ENCODE measurements at places on chromosomes 1 and 21.

GRCh38 chr21:42565886-42566523 is 52.4 kb downstream of the SLC37A1 start:
- no peak for DNase-seq

DNA sequence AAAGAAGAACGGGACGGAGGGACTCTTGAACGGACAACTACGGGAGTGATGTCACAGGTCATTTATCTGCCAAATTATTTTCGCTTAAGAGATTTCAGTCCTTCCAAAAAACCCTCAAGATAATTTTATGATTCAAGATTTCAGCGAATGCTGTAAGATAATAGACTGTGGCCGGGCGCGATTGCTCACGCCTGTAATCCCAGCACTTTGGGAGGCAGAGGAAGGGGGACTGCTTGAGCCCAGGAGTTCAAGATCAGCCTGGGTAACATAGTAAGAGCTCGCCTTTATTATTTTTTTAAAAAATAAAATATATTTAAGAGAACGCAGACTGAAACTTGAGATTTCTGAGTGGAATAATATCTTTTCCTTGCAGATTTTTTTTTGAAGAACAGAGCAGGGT is 609 bp downstream of the RWDD2B start:
- DNase-seq: no peak

DNA sequence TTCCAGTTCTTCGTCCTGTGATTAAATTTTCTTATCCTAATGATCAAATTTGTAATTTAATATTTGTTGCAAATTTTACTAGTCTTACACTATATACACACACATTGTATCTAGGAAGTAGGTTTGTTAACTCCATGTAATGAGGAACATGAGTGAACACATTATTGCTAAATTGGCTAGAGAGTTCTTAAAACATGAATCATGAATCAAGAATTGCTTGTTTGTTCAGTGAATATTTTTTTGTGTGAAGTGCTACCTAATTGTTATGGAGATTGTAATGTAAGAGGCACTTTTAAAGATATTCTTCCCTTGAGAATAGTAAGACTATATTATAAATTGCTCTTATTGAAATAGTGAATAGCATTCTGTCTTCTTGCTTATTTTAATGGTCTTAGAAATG is 4.6 kb downstream of the GPSM2 start:
- no peak for DNase-seq

- no peak for DNase-seq
Measured at GRCh38 chr1:204314171-204314892, 45.4 kb downstream of the PLEKHA6 start.

GRCh38 chr1:177969825-177970371 is at the start of gene SEC16B:
Gene SEC16B (minus strand): TSS chr1:177970058. CDS start chr1:177967981, 2,077 bp downstream.
- DNase-seq: no peak

DNA sequence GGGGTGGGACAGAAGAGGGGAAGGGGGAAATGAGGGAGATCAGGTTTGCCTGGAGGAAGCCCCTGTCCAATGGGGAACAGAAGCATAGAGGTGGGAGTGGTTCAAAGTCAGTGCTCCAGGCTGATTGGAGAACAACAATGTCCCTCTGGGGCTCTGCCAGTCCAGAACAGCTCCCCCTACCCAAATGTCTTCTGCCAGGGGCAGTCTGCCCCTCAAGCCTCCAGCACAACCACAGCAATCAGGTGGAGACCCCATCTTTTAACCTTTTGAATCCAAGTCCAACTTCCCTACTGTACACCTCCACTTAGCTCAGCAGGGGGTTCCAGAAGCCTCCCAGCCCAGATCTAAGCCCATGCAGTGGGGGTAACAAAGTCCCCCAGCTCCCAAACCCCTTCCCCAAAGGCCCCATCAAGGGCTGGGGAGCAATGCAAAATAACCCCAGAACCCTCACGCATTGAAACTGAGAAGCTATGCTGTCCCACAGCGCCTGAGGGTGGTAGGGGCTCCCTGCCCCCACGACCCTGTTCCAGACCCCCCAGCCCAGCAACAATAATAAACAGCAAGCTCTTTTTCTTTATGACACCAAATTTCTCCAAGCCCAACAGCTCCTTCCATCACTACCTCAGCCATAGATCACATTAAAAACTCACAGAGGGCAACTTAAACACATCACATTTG is 3.3 kb downstream of the AHDC1 start:
- DNase-seq: no peak

DNA sequence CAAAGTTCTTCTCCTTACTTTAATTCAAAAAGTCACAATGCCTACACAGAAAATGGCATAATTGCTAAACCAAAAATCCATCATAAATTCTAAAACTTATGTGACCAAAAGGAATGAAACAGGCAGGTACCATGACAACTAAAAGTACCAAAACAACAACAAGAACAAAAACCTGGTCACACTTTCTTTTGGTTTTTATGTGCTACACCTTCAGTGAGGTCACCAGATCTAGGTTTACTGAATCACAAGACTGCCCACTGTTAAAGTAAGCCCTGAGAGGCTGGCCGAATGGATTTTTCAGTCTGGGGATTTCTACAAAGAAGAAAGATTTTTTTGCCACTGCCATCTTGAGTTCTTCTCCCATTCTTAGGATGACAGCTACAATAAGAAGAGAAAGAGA is 583.0 kb upstream of the PKN2 start:
- no peak for DNase-seq

- no peak for DNase-seq
Measured at GRCh38 chr1:81032973-81033425, 767.7 kb upstream of the ADGRL2 start.

- DNase-seq: no peak
Measured at GRCh38 chr21:31117128-31117916, 79.0 kb upstream of the KRTAP19-8 start.

- no peak for DNase-seq
Measured at GRCh38 chr1:1318131-1318652, 6.3 kb downstream of the INTS11 start.

GRCh38 chr1:35590476-35591040 is 17.4 kb downstream of the TFAP2E start:
- DNase-seq: no peak

GRCh38 chr1:100320311-100321099 is 31.8 kb upstream of the CDC14A start:
- no peak for DNase-seq

GRCh38 chr1:3652548-3653285 is 401 bp downstream of the TP73 start:
- no peak for DNase-seq

DNA sequence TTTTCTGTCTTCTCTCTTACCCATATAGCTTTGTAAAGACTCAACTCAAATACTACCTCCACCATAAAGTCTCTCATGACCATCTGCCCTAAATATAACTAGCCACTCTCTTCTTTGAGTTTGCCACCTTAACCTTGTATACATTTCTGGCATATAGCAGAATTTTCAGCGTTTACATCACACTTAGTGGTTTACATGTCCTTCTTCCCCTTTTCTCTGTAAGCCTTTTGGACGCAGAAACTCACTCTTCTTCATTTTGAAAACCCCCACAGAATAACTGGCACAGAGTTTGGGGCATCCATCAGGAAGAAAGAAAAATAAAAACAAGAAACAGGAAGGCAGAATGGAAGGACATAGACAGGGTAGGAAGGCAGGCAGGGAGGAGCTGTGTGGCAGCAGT is 131.8 kb upstream of the DUSP10 start:
- no peak for DNase-seq

GRCh38 chr1:228786361-228787129 is 51.3 kb downstream of the RHOU start:
- DNase-seq: no peak

DNA sequence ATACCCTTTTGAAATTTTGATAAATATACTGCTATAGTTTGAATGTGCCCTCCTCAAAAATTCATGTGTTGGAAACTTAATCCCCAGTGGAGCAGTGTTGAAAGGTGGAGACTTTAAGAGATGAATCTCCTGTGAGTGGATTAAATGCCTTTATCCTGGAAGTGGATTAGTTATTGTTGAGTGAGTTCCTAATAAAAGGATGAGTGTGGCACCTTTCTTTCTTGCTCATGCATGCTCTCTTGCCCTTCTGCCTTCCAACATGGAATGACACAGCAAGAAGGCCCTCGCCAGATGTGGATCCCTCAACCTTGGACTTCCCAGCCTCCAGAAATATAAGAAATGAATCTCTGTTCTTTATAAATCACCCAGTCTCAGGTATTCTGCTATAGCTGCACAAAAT is 51.8 kb downstream of the CD160 start:
- no peak for DNase-seq

GRCh38 chr1:29730623-29731022 is 494.3 kb downstream of the PTPRU start:
- DNase-seq: no peak

- no peak for DNase-seq
Measured at GRCh38 chr1:160204526-160205241, 500 bp upstream of the PEA15 start.

- no peak for DNase-seq
Measured at GRCh38 chr21:34988625-34989024, 60.5 kb downstream of the RUNX1 start.

GRCh38 chr1:158754420-158754819 is at the start of gene OR6K6:
Gene OR6K6 (plus strand): TSS chr1:158754720. CDS start chr1:158754888, 168 bp downstream.
- no peak for DNase-seq

DNA sequence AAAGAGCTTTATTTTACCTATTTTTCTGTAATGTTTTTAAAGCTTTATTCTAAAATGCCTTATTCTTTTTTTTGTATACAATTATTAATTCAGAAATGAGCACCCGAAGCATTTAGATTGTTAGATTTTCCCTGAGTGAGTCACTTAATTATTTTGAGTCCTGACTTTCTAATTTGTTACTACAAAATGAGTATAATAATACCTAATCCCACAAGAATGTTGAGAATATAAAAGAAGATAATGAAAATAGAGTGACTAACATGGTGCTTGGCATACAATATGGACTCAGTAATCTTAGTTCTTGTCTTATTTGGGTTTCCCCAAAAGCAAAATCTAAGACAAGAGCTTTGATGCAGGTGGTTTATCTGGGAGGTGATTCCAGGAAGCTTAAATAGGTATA is 142.2 kb downstream of the LHX8 start:
- no peak for DNase-seq

DNA sequence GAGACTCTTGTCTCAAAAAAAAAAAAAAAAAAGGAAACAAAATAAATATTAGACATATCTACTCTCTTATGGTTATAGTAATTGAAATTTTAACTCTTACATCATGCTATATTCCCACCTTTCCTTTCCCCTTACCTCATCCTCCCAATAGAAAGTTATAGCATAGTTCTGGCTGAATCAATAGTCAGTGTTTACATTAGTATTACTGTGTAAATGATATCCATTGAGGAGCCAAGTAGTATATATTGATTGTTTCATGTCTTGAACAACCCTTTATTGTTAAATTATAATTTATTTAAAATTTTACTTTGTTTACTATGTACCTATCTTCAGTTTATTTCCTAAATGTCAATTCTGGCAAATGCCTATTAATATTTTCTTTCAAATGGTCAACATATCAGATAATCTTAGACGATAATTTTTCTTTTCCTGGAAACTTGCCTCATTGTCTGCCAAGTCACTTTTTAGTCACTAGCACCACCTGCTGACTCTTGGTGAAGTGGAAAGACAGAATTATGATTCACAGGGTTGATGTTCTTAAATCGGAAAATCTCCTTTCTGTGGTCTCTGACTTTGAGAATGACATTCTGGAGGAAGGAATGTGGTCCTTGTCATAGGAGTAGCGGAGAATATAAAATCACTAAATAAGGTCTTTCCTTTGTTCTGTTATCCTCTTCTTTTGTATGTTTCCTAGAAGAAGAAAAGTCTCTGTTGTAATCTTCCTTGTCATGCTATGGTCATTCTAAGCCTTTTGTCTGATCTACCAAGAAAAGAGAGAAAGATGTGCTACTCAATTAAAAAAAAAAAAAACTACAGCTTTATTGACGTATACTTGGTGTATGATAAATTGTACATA is 8.6 kb downstream of the HJV start:
- no peak for DNase-seq

- no peak for DNase-seq
Measured at GRCh38 chr1:206002160-206002559, 1.0 kb downstream of the RAB7B start.

DNA sequence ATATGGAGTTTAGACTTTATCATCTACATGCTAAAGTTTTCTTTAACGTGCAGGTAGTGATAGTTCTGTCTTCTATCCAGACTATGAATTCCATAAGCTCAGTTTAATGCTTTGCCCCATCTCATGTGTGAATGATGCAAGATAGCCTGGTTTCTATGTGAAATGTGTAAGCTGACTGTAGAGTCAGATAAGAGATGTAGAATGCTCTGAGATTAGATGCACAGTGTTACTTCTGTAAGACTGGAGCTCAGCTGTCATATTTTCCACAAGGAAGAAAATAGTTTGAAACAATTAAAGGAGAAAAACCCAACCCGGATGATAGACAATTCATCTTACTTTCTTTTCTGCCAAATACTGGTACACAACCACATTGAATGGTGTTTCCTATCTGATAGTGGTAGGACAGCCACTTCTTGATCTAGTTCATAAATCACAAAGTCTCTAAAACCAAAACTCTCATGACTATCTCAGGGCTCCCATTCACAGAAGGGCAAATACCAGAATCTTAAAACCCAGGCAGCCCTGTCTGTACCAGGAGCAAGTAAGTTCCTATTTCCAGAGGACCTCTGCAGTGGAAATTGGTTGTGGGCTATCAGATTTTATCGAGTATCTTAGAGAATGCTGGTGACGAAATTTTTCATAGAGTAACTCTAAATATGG is 50.6 kb downstream of the TBX15 start:
- no peak for DNase-seq

DNA sequence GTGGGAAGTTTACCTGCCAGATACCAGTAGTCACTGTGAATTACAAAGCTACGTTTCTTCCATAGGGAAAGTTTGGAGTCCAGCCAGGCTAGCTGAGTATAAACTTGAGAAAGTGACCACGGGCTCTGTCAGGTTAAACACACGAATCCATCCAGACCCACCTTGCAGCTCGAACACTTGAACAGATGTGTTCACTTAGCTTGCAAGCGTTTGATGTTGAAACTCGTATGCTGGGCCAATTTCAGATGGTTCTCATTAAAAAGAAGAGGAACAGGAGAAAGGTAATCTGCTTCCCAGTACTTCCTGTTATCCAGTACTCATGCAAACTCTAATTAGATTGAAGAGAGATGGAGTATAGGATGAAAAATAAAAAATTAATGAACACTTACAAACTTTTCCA is 636.4 kb downstream of the SMYD3 start:
- no peak for DNase-seq

- DNase-seq: no peak
Measured at GRCh38 chr1:59482986-59483385, 186.1 kb downstream of the FGGY start.

DNA sequence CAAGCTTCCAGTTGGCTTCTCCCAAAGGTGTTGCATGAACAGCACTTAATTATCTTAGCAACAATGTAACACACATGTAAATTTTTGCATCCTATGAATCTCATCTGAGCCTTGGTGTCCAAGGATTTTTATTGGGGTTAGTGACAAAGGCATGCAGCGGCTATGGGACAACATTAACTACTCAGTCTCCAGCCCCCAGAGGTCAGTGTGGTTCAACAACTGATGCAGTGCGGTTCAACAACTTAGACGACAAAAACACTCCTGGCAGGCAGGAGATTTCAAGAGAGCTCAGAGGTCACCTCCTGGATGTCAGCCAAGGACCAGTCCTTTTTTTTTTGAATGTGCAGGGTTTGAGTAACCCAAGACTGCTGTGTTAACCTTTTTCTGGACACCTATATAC is 77.5 kb upstream of the HMCN1 start:
- no peak for DNase-seq

Measured in stimulated activated CD8-positive, alpha-beta memory T cell treated with anti-CD3 and anti-CD28 coated beads, Interleukin-7, amount 100 ng/mL, for 1 hour (primary cell).